GM23338 (cell line): ENCODE measurements at places on chromosomes 3 and 15. TPM values are rescaled to one million over a fixed set of nuclear protein-coding genes. Genes with fewer than 3 reads are reported as not detected.
A peak's percentile ranks its signal among the peaks of the same experiment; 100 is the strongest.

The EPHA3 gene
- 0.05 TPM in 1 of 2 replicates, not detected in the other for polyA plus RNA-seq

DNA sequence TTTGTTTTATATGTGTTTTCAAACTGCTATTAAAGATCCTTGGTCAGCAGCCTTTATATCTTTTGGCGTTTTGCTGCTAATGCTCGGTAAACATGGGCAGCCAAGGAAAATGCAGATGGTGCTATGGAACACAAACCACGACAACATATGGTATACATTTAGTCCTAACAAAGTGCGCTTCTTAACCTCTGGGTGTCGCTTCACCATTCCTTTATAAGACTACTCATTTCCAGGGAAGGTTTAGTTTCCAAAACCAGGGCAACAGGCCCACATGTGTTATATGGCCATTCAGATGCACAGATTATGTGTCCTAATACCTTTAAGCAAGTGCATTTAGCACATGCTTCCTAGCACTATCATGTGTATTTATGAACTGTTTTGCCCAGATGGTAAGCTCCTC is 14.7 kb downstream of the SHOX2 start:
- DNase-seq = peak; percentile 63
- peaks cover 49% of the 10 kb centered on the region for H3K27me3 ChIP-seq
- no peak overlapping the region for H3K4me3 ChIP-seq
- peaks cover 23% of the 10 kb centered on the region for H3K4me1 ChIP-seq
- H3K27ac ChIP-seq = no peak overlapping the region

GRCh38 chr15:70258369-70259027 is 160.8 kb upstream of the TLE3 start:
- DNase-seq = no peak
- H3K27me3 ChIP-seq = no peaks in the 10 kb centered on the region
- no peaks in the 10 kb centered on the region for H3K36me3 ChIP-seq
- H3K27ac ChIP-seq = no peak overlapping the region

The GXYLT2 gene
- 2.0 and 3.0 TPM in 2 replicates for polyA plus RNA-seq
